T-helper 17 cell (primary cell): ENCODE measurements at places on chromosomes 7 and 10. TPM values are rescaled to one million over a fixed set of nuclear protein-coding genes. Genes with fewer than 3 reads are reported as not detected.

- DNase-seq, result no peak
These were observed 46.4 kb downstream of the CASD1 start for GRCh38 chr7:94556028-94556427.

- DNase-seq, result no peak
These were observed 29.5 kb upstream of the HSPB1 start for GRCh38 chr7:76272851-76273497.

- DNase-seq, result no peak
These were observed 53.3 kb upstream of the KCTD7 start for GRCh38 chr7:66575398-66575797.

Gene SH2D4B
- 0.18 TPM for total RNA-seq

DNA sequence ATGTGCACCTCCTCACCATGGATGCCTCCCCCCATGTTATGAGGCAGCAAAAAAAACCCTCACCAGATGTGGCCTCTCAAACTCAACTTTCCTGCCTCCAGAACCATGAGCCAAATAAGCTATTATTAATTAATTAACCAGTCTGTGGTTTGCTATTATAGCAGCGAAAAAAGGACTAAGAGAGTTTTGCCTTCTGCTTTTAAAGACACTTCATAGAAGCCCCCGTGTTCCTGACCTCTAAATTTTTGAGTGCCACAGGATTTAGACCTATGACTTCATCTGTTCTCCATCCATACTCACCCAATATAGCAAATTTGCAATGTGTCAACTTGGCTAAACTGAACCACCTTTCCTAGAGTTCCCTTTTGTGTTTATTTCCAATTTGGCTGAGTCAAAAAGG lies 9.2 kb upstream of the SEMA3E start:
- DNase-seq, result no peak

DNA sequence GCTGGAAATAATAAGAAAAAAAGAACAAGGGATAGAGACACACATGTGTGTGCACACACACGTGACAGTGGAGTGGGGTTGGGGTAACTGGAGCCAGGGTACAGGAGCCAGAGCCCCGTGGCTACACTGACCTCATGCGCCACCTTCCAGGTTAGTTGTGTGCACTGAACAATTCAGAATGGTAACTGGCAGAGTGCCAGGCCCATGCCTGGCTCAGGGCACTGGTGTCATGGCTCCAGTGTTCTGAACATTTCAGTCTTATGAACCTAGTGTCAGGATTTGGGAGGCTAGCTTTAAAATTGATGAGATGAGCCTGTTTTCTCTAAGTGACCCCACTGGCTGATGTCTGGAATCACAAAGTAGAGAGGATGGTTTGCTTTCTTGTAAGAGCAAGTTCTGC lies 269.6 kb downstream of the SORCS3 start:
- DNase-seq, result no peak

GRCh38 chr10:33716501-33717267 lies 382.2 kb upstream of the NRP1 start:
- DNase-seq, result no peak

Gene STEAP2
- total RNA-seq, result not detected

- no peak for DNase-seq
These were observed at the start of gene MACROH2A2 for GRCh38 chr10:70052462-70053217. MACROH2A2 (plus strand) TSS chr10:70052846; CDS start chr10:70075659, 22,813 bp downstream.

- no peak for DNase-seq
These were observed 178.8 kb downstream of the ADAM12 start for GRCh38 chr10:126209451-126209850.

DNA sequence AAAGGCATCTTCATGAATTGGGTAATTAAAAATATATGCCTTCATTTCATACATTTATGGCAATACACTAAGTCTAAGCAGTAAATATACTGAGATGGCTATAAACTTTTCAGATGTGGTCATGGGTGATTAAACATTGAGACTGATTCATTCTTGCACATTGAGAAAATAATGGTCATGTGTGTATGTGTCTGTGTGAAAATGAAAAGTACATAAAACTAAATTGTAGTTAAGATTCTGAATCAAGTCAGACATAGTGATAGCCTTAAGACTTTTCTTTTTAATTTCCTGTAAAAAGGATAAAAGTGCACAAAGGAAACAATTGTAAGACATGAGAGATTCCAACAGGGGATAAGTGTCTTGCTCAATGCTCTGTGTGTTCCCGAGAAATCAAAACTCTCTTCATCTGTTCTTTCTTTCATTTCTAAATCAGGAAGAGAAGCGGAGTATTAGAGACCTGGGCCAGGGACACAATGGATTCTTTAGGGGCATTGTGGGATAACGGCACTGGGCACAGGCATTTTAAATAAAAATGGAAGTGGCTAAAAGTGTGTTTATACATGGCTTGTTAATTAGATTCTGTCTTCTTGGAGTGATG lies 69.8 kb upstream of the AGR3 start:
- DNase-seq, result no peak

DNA sequence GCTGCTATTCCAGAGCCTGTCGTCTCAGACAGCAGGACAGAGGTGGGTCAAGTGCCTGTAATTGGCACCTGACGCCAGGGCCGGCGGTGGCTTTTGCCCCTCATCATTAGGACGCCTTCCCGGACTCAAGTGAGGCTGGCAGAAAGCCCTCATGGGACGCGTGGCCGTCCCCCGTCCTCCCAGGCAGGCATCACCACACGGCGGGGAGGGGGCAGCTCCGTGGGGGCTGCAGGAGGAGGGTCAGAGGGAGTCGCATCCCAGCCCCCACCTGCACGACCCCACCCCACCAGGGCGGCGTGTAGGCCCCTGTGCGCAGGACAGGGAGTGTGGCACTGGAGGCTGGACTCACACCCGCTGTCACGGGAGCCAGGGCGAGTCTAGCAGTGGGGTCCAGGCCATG lies 16.3 kb downstream of the CFAP46 start:
- no peak for DNase-seq

Gene ARMH3
- 25.6 TPM for total RNA-seq

DNA sequence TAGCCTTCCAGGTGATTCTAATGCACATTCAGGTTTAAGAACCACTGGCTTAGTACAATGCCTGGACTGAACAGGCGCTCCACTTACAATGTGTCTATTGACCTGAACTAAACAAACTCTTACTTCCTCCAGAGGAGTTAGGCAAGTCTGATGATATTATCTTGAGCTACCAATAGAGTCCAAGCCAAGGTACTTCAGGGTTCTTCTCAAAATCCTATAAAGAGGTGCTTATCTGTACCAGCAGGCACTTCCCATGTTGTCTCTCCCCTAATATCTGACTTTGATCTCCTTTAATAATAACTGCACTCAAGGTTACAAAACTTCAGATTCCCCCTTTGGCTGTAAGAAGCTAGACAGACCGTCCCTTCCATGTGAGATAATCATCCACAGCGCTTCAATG lies 157.0 kb upstream of the SVIL start:
- no peak for DNase-seq

GRCh38 chr10:13352519-13352918 lies 4.4 kb upstream of the SEPHS1 start:
- DNase-seq, result no peak

DNA sequence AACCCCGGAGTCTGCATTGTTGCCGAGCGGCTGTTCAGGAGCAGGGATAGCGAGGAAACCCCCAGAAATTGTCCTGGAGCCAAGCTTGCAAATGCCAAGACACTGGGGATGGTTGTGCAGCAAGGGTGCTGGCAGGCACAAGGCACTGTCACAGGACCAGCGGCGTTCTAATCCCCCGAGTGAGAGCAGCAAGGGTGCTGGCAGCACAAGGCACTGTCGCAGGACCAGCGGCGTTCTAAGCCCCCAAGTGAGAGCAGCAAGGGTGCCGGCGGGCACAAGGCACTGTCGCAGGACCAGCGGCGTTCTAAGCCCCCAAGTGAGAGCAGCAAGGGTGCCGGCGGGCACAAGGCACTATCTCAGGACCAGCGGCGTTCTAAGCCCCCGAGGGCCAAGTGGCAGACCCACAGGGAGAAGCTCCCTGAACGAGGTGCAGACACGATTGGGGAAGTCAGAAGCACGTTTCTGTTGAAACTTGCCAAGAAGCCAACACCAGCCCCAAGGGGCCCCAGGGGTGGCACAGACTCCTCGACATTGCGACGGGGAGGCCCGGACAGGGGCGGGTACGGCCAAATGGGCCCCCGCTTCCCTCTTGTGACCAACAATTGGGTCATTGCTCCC lies 40.4 kb upstream of the INPP5A start:
- DNase-seq, result no peak

Gene VWA2
- not detected for total RNA-seq

- DNase-seq, result peak; percentile 25
These were observed 22.2 kb upstream of the EXOC4 start for GRCh38 chr7:133230591-133231194.

GRCh38 chr7:142615508-142615907 lies 133.8 kb upstream of the PRSS1 start:
- DNase-seq, result no peak

- DNase-seq, result no peak
These were observed 30.3 kb downstream of the PIK3CG start for GRCh38 chr7:106895246-106895864.

Gene BICC1
- total RNA-seq, result not detected

Gene KNDC1
- total RNA-seq, result 0.42 TPM

GRCh38 chr7:10022957-10023356 lies 950.7 kb upstream of the PHF14 start:
- DNase-seq, result no peak

DNA sequence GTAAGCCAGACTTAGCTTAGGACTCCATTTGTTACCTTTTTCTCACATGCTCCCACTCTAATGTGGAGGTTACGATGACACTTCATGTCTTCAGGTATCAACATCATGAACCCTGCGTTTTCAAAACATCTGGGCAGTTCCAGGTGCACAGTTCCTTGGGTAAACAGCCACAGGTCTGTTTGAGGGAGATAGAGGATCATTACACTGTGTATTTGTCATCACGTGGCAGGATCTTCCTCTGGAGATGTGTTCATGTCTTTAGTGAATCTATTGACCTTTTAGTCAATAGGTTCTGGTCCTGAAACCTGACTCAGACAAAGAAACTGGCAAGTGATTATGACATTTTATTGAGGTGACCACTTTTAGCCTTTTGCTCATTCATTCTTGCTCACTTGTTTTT lies 145.5 kb downstream of the ANKRD7 start:
- DNase-seq, result no peak

DNA sequence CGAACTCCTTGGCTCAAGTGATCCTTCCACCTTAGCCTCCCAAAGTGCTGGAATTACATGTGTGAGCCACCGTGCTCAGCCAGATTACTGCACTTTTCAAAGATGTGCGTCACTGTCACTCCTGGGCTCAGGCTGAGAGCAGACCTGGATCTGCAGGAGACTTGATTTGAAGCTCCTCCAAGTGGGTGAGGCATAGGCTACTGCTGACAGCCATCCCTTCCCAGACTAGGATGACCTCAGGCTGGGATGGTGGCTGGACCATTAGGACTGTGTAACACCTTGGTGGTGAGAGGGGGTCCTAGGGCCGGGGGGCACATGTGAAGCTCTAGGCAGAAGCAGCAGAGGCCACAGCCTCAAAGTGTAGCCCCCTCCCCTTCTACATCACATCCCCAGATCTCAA lies 8.2 kb upstream of the SRRM3 start:
- DNase-seq, result no peak

GRCh38 chr10:79386637-79387465 lies 39.6 kb downstream of the PPIF start:
- DNase-seq, result peak; percentile 8

GRCh38 chr7:151088856-151089699 lies 2.8 kb downstream of the AGAP3 start:
- DNase-seq, result no peak

- no peak for DNase-seq
These were observed 213.6 kb downstream of the FAM107B start for GRCh38 chr10:14560791-14561765.

- DNase-seq, result no peak
These were observed 19.7 kb upstream of the PWWP2B start for GRCh38 chr10:132377326-132377725.

DNA sequence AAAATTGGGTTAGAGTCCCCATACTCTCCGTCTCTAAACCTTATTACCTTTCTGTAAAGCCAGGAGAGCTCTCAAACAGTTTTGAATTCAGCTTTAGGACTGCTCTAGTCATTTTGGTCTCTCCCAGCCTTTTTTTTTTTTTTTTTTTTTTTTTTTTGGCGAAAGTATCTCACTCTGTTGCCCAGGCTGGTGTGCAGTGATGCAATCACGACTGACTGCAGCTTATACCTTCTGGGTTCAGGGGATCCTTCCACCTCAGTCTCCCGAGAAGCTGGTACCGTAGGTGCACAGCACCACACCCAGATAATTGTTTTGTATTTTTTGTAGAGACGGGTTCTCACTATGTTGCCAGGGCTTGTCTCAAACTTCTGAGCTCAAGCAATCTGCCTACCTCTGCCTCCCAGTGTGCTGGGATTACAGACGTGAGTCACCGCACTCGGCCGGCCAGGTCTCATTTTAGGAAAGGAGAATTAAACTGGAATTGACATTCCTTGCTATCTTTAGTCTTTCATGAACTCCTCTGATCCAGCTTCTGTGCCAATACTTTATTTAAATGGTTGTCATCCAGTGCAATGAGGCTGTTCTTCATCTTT lies 31.4 kb upstream of the RSU1 start:
- DNase-seq, result no peak

Gene TLL2
- not detected for total RNA-seq

GRCh38 chr7:31175672-31176071 lies 123.6 kb downstream of the ADCYAP1R1 start:
- no peak for DNase-seq

GRCh38 chr10:48951707-48952106 lies 12.1 kb upstream of the LRRC18 start:
- no peak for DNase-seq

GRCh38 chr10:125118011-125118611 lies 42.3 kb downstream of the CTBP2 start:
- no peak for DNase-seq

DNA sequence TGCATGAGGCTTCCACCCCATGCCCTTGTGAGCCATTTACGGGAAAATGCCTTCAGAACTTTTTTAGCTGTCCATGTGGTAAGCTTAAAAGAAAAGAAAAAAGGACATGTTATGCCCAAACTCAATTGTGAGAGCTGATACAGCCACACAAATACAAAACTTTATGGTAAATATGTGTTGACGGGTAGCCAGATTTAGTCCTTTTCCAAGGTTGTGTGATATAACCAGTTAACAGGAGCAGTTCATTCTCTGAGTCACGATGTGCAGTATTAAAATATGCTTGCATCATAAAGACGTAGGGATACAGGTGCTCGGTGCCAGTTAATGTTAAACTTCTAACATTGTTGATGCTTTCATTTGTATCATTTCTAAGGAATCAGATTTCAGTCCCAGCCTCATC lies 350.4 kb downstream of the DNAJB6 start:
- DNase-seq, result no peak

- no peak for DNase-seq
These were observed 233.6 kb downstream of the SNX13 start for GRCh38 chr7:17706734-17707133.

GRCh38 chr10:30058570-30059132 lies 735 bp downstream of the JCAD start:
- no peak for DNase-seq

GRCh38 chr10:30550967-30551815 lies 78.4 kb downstream of the LYZL2 start:
- DNase-seq, result no peak
